NCI-H1436 treated with DMSO at 0.1 percent for 48 hours (cell line): ENCODE measurements at places on chromosomes 12 and 14.

DNA sequence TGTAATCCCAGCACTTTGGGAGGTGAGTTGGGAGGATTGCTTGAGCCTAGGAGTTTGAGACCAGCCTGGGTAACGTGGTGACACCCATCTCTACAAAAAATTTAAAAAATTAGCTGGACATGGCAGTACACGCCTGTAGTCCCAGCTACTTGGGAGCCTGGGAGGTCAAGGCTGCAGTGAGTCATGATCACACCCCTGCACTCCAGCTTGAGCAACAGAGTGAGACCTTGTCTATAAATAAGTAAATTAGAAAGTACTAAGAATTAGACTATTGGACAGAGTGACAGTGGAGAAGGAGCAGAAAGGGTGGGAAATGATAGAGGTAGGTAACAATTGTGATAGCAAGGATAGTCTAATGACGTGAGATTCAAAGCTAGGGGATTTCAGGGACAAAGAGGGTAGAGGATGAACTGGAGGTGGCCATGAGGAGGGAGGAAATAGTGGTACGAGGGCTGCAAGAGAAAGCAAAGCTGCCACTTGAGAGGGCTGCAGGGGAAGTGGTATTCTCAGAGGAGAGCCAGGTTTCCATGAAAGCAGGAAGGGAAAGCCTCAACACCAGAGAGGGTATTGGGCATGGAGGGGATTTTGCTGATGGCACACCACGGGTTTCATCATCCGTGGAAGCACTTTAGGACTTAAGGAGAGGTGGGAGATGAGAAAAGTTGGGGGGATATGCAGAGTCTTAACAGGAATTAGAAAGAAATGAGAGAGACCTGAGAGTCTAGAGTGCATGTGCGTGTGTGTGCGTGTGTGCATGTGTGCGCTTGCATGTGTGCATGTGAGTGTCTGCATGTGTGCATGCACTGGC is 85.6 kb downstream of the SYNE2 start:
- DNase-seq, result no peak

DNA sequence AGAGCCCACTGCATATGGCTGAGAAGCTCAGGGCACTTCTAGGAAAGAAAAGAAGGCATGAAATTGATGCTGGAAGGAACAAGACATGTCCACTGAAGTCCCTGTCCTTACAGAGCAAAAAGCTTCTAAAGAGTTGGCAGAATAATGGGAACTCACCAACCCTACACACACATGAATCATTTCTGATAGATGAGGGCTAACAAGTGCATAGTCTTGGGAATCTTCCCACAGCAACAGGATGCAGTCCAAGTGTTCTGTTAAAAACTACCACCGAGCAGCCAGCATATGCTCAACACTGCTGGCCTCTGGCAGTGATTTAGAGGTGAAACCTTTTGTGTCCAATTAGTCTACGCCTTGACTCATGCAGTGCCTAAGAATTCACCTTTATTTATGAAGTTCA is 44.8 kb downstream of the RHOJ start:
- no peak for DNase-seq

- DNase-seq, result no peak
Observed at GRCh38 chr12:20489645-20490044, 121.3 kb downstream of the PDE3A start.

- no peak for DNase-seq
Observed at GRCh38 chr12:52230364-52231281, 2.4 kb upstream of the KRT7 start.

GRCh38 chr12:694734-695503 is 31.7 kb upstream of the NINJ2 start:
- DNase-seq, result no peak

DNA sequence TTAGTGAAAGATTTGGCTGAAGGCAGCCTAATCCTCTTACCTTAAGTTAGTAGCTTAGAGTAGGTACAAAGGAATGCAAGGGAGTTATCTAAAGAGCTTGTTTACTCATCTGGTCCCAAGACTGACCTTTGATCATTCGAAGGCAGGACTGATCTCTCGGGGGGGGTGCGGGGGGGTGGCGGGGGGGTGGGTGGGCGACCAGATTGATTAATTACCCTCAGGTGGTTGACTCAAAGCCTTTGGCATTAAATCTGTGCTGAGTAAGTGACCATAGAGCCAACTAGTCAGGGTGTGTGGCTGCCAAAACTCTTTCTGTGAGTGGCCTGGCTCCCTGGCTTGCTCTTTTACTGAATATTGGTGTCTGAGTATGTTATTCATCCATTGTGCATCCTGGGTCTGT is 731.9 kb upstream of the FBXO33 start:
- no peak for DNase-seq

GRCh38 chr14:32329146-32329545 is at the start of gene AKAP6:
TSS of gene AKAP6 (plus strand) at chr14:32329298. CDS start at chr14:32433494, 104,196 bp downstream.
- no peak for DNase-seq

GRCh38 chr14:99393059-99393655 is 87.5 kb downstream of the SETD3 start:
- no peak for DNase-seq

DNA sequence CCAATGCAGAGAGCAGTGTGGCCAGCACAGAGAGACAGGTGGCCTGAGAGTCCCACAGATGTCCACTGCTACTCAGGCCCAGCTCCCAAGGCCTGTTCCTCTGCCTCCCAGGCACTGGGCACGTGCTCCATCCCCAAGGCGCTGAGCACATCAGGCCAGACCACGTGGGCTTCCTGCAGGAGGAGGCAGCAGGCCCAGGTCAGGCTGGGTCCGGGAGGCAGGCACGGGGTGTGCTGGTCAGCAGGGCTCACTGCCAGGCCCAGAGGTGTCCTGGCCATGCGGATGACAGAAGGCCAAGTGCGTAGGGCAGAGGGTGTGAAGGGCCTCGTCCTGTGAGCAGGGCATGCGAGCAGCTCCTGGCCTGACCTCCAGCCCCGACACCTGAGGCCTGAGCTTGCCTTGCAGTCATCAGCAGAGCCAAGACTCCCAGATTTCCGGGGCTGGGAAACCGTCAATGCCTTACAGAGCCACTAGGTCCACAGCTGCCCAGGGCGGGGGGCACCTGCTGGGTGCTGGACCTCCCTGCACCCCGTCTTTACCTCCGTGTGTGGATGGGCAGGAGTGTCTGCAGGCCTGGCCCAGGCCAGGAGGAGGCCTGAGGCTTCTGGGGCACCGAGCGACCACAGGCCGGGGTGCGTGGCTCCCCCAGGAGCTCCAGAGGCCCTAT is 14.9 kb downstream of the TRMT61A start:
- DNase-seq, result no peak

- no peak for DNase-seq
Observed at GRCh38 chr12:67456431-67456901, 187.3 kb downstream of the CAND1 start.

GRCh38 chr12:56687223-56688128 is 608 bp downstream of the PTGES3 start:
- DNase-seq, result no peak

- no peak for DNase-seq
Observed at GRCh38 chr14:65243766-65244442, 141.6 kb upstream of the MAX start.

GRCh38 chr14:89648510-89648909 is 231.5 kb upstream of the FOXN3 start:
- DNase-seq, result no peak

- no peak for DNase-seq
Observed at GRCh38 chr12:54195737-54196347, 7.1 kb upstream of the SMUG1 start.

GRCh38 chr12:24760162-24760561 is 188.7 kb downstream of the BCAT1 start:
- DNase-seq, result no peak

- no peak for DNase-seq
Observed at GRCh38 chr14:89576145-89576927, 159.3 kb upstream of the FOXN3 start.

DNA sequence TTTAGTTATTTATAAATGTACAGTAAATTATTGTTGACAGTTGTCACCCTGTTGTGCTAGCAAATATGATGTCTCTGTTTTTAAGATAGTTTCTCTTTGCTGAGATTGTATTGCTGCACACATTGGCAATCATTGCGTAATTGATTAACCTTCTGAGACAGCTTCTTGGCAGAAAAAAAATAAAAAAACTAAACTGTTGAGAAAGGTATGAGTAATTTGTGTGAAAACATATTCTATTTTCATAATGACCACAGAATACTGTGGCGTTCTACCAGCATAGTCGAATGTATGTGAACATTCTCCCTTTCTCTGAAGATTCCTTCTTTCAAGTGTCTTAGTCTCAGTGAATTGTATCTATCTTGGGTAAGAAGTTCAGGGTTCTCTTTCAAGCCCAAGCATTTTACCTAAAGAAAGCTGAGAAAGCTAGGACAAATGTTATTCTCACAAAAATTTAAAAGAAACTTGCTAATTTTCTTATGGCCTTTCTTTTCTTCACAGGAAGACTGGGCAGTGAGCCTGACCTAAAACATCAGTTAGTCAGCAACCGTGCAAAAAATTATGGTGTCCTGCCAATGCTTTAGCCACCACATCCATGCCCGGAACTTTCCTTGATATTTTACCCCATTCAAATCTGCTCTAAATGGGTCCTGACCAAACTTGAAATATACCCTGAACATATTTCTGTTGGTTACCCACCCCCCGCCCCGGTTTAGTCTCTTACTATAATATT is 69.0 kb upstream of the REP15 start:
- no peak for DNase-seq

DNA sequence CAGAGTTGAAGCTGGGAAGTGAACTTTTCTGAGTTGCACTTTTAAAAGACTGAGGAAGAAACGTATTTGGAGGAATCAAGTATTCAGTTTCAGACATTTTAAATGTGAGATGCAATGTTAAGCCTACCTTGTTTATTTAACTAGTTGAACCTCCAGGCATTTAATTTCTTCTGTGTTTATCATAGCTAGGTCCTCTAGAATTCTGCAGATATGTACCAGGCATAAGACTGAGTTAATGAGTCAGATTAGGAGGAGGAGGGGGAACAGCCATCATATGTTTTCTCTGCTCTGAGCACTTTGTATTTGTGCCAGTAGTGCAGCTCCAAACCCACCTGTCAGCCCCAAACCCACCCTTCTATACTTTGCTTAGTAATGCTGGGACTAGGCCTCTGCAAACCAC is 16.4 kb upstream of the SAMD4A start:
- no peak for DNase-seq

GRCh38 chr14:30873308-30874119 is 845 bp upstream of the COCH start:
- DNase-seq, result no peak

- DNase-seq, result no peak
Observed at GRCh38 chr14:81449114-81449513, 49.0 kb upstream of the STON2 start.

- DNase-seq, result no peak
Observed at GRCh38 chr12:50110762-50111351, 1.2 kb upstream of the COX14 start.

- no peak for DNase-seq
Observed at GRCh38 chr12:107875786-107876185, 101.3 kb downstream of the ASCL4 start.

DNA sequence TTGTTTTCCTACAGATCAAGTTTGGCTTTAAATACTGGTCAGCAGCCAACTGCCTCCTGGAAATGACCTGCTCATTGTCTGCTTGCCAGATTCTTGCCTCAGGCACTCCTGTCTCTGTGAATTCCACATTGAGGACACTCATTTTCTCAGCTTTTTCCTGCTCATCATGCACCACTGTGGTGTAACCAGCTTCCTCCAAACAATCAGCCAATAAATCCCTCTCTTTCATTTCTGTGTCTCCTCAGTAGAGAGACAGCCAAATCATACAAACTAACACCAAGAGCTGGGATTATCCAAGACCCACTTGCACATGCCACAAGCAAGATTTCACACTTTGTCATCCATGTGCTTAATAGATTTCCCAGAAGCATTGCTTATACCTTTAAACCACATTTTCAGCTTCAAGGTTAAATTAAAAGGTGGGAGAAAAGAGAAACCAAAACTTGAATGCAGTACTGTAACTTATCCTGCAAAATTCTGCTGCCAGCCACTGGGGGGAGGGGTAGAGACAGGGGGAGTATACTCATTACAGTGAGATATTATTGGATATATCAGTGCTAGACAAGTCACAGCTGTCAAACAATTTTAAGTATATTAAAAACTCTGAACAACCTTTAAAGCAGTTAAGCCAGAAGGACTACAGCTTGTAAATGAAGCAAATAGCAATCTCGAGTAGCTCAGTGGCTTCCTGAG is 105.0 kb downstream of the PPP2R5E start:
- no peak for DNase-seq

DNA sequence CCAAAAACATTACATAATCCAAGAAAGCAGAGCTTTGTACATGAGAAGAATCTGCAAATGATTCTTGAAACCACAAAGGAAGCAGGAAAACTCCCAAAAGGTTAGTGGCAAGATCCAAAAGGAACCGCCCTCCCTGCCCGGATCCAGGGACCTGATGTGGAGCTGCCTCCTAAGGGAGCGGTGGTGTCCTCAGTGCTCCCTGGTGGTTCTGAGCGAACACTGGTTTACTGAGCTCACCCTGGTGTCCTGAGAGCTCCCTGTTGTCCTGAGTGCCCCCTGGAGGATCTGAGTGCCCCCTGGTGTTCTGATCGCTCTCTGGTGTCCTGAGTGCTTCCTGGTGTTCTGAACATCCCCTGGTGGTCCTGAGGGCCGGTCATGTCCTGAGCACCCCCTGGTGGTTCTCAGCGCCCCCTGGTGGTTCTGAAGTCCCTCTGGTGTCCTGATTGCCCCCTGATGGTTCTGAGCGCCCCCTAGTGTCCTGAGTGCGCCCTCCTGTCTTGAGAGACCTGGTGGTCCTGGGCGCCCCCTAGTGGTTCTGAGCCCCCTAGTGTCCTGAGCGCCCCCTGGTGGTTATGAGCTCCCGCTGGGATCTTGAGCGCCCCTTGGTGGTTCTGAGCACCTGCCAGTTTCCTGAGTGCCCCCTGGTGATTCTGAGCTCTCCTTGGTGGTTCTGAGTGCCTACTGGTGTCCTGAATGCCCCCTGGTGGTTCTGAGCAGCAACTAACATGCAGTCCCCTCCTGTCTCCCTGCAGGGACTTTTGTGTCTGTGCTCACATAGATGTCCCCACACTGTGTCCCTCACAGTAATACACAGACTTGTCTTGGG is 891.1 kb downstream of the TMEM121 start:
- no peak for DNase-seq

- DNase-seq, result no peak
Observed at GRCh38 chr12:67275380-67275913, 6.3 kb downstream of the CAND1 start.

DNA sequence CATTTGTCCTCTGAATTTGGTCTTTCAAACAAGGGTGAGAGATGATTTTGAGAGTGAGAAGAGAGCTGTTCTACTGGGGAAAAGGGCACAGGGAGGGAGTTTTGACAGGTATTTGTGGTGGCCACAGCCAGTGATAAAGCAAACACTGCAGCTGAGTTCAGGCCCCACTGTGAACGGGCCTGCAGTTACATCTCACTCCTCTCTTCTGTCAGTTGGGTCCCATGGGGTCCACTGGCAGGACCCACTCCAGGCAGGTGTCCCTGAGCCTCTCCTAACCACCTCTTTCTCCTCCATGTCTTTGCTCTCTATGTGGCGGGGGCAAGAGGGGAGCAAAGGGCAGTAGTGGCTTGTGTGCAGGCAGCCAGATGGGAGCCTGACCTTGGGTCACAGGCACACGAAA is 294.8 kb downstream of the APAF1 start:
- DNase-seq, result no peak
